ENCODE measurements at places on chromosomes 2 and 18. TPM values are rescaled to one million over a fixed set of nuclear protein-coding genes. Genes with fewer than 3 reads are reported as not detected.

The NAT8 gene
- not detected for total RNA-seq

The TTN gene
- total RNA-seq: 0.80 TPM

The SERPINB10 gene
- not detected for total RNA-seq

The DHRS9 gene
- not detected for total RNA-seq

The IL1RL2 gene
- not detected for total RNA-seq

The CFAP221 gene
- total RNA-seq: 0.37 TPM

The AOX1 gene
- 7.6 TPM for total RNA-seq

The ANKRD36B gene
- 6.1 TPM for total RNA-seq

The RFTN2 gene
- 3.4 TPM for total RNA-seq

The MAL gene
- 0.80 TPM for total RNA-seq

The GKN2 gene
- not detected for total RNA-seq

DNA sequence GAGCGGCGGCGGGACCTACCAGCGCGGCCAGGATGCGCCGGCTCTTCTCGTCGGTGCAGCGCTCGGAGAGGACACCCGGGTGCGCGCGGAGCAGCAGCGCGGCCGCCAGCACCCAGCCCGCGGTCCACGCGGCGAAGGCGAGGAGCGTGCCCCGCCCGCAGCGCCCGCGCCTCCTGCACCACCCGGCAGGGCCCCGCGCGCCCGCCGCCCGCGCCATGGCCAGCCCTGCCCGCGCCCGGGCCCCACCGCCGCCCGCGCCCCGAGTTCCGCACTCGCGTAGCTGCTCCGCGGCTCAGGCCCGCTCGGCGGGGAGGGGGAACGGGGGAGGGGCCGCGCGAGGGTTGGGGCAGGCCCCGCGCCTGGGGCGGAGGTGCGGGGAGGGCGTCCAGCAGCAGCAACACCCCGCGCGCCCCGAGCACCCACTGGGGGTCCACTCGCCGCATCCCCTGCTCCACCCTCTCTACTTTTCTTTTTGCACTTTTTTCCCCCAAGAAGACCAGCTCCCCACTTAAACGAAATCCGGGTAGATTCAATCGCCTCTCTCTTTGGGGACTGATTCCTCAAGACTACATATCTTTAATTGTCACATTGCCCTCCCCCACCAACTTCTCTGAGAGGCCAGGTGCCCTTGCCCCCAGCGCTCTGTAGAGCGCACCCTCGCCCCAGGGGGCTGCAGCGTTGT lies at the start of gene DIPK1C:
Gene DIPK1C, minus strand, starts transcription at position 266 of the 682 bp plus-strand sequence. Its CDS starts 49 bp downstream, at position 217.
- DNase-seq: peak; percentile 82

DNA sequence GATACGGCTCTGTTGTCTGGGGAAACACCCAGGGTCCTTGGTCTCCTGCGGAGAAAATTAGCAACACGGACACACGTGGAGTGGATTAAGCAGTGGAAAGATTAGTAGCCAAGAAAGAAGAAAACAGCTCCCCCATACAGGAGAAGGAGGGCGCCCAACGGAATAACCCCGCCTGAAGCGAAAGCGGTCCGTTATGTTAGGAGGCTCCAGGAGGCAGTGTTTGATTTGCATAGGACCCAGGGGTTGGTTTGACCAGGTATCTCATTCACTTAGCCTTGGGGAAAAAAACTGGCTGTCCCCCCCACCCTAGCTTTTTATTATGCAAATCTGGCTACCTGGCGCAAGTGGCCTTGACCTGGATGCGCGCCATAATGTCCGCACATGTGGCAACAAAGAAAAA lies 170.1 kb upstream of the KYNU start:
- DNase-seq: peak; percentile 19

DNA sequence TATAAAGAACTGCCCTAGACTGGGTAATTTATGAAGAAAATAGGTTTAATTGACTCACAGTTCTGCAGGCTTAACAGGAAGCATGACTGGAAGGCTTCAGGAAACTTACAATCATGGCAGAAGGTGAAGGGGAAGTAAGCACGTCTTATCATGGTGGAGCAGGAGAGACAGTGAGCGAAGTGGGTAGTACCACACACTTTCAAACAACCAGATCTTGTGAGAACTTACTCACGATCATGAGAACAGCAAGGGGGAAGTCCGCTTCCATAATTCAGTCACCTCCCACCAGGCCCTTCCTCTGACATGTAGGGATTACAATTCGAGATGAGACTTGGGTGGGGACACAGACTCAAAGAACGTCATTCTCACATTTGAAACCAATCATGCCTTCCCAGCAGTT lies 260.1 kb upstream of the FAM98A start:
- DNase-seq: no peak

DNA sequence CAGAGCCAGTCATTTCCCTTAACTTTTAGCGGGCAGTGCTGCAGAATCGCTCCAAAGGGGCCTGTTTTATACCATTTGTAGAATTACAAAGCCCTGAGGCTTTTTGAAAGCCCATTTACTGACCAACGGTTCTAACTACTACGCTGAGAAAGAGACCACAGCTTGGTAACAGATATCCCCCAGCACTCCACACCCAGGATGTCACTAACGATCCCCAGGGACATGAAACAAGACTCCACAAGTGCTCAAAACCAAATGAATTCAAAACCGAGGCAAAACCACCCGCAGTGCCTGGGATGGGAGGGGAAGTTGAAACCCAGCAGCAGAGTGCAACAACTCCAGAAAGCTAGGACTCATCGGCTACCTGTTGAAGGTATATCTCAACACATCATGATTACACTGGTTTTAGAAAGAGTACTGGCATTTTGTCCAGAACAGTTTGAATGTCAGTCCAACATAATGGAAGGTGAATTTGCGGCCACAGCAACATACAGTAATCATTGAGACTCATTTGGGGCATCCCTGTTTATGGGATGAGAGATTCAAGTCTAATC lies 33.6 kb upstream of the LRP2 start:
- no peak for DNase-seq

DNA sequence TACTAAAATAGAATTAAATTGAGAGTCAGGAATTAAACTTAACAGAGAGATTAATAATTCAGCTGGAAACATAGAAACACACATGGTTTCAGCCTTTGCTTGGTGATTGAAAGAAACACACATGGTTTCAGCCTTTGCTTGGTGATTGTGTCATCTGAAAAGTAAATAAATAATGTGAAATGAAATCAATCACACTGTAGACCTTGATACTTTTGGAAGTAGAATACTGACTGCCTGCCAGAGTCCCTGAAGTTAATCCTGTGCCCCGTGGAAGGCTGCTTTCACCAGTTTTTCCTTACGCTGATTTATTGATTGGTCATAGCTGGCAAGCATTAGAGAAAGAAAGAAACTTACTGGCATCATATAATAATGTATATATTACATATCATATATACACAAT lies 1252.7 kb upstream of the FAM98A start:
- DNase-seq: no peak

DNA sequence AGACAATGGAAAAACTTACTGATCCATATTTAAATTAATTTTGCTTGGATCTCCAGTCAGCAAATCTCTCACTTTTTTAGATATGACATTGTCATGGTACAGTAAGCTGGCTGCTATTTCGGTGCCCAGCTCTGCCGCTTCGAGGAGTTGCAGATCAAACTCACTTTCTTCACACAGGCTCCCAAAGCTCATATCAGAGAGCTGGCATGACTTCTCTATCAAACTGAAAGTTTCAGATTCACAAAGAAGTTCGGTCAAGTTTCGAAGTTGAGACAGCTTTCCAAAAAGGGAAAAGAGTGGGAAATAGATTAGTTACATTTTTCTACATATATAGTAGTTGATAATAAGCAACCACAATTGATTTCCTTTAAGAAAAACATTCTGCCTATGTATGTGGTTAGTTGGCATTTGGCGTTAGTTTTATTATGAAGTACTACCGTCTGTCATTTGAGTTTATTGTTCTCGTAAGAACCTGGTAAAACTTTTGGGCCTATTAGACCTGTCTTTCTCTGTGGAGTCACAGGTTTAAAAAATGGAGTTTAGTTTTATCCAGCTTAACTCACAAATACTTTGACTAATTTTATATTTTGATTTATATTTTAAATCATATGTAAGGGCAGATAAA lies 118.8 kb downstream of the ABCA12 start:
- no peak for DNase-seq

DNA sequence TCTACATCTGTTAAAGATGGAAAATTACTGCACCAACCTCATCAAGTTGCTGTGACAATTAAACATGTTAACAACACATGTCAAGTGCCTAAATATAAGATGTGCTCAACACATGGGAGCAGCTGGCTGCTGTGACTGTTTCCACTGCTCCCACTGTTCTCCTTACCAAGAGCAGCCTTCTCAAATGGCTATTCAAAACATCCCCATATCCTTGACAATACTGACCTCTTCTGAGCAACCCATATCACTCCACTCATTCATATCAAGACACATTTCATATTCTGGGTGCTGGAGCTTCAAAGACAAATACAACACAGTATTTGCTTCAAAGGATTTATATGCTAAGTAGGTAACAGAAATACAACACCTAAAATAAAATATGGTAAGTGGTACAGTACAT lies 60.3 kb downstream of the PIAS2 start:
- no peak for DNase-seq

DNA sequence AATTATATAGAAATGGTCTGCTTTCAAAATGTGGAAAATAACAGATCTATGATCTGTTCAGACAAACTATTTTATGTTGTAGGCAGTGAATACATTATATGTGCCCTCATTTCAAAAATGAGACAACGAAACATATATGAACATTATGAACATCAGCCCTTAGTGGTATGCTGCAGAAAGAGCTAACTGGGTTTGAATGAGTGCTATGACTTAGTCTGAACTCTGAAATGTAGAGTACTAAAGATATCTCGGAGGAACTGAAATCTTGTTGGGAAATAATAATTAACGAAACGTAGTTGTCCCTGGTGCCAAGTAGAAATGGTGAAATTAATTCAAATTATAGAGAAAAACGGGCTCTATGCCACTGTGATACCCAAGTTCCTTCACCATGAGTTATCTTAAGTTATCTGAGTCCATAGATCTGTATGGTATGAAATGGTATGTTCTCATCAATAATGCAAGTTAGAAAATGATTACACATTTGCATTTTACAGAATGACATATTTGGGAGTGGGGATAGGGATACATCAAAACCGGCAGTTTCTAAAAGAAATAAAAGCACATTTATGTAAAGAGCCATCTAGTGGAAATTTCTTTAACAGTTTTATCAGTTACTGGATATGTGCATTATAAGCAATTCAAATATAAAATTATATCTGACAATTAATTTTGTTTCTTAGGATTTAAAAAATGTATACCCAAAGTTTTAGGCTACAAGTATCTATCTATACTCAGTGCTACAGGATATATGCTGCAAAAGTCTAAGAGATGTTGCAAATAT lies 26.7 kb downstream of the STARD6 start:
- no peak for DNase-seq

DNA sequence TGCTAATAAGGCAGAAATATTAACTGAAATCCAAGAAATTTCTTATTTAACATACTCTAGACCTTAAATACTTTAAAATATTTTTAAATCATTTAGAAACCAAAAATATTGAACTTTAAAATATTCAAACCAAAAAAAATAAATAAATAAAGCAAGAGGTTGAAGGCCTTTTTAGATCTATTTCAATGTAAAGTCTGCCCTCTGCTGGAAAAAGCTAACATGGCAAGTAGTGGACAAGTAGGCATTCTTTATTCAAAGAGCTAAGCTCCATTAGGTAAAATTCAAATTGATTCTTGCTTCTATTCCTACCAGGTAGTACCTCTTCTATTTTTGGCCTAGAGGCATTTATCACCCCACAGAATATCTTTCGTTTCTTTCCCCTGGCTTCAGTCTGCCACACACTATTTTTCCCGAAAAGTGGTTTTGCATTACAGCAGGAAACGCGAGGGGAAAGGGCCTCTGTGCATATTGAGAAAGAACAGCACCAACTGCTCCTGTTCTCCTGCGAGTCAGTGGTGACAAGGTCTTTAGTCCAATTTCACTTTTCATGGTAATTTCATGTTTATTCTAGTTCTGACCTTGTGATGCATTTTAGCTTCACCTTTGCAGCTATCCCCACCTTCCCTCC lies 20.4 kb downstream of the IFIH1 start:
- no peak for DNase-seq

DNA sequence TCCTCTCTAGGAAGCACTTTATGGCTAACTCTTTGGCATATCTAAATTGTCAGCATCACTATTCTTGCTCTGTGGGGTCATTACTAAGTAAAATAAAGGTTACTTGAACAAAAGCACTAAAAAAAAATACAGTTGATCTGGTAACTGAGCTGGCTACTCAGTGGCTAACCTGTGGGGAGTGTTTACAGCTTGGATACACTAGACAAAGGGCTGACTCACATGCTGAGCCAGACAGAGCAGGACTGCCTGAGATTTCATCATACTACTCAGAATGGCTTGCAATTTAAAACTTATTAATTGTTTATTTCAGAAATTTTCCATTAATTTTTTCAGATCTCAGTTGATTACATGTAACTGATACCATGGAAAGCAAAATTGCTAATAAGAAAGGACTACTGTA lies 1690.4 kb upstream of the SLC39A10 start:
- DNase-seq: peak; percentile 1

- no peak for DNase-seq
Measured at GRCh38 chr2:28447943-28448792, 47.7 kb upstream of the PLB1 start.

DNA sequence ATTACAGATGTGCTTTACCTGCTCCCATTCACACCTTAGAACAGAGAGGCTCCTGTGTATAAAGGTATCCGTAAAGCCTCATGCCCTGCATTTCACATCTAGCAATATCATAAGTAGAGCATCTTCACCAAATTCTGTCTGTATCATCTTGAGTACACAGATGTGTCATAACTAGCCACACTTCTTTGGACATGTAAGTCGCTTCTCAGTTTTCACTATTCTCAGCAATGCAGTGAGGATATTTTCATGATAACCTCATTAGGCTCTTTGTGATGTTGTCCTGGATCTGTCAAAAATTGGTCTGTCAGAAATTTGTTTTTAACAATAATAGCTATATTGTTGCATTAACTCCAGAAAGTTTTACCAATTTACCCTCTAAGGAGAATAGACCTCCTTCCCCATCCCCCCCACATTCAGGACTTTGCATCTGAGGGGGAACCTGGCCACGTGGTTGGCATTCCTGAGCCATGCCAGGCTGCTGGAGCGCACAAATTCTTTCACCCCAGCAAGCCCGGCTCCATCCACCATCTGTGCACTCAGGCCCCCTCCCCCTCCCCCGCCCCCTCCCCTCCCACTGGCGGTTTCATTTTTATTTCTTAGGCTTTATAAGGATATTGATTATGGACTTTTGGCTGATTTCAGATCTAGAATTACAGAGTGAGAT lies 34.1 kb downstream of the AGAP1 start:
- peak; percentile 82 for DNase-seq

- DNase-seq: peak; percentile 88
Measured at GRCh38 chr2:70789304-70790135, 923 bp downstream of the FIGLA start.

DNA sequence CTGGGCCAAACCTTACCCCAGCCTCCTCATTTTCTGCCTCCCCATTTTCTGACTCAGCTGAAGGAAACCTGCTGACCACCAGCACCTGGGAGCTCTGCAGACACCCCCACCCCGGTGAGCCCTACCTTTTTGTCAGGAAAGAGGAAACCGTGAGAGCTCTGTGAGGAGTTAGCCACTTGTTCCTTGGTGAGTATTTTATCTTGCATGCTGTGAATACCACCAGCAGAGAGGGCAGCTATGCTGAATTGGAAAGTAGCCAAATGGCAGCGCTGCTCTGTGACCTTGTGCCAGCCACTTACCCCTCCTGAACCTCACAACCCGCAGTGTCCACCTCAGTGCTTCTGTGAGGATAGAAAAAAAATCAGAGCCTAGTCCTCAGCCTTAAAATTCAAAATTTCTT lies 2.5 kb downstream of the MPPE1 start:
- no peak for DNase-seq

GRCh38 chr2:145807968-145808367 lies 1288.0 kb upstream of the ZEB2 start:
- DNase-seq: no peak

Measured in H7 (cell line).